Tongue (tissue), 3 donors: ENCODE measurements at places on chromosomes 4 and X. TPM values are rescaled to one million over a fixed set of nuclear protein-coding genes. Genes with fewer than 3 reads are reported as not detected.

The PRR32 gene
- 56.3 TPM for total RNA-seq

The F8A2 gene
- total RNA-seq = not detected

DNA sequence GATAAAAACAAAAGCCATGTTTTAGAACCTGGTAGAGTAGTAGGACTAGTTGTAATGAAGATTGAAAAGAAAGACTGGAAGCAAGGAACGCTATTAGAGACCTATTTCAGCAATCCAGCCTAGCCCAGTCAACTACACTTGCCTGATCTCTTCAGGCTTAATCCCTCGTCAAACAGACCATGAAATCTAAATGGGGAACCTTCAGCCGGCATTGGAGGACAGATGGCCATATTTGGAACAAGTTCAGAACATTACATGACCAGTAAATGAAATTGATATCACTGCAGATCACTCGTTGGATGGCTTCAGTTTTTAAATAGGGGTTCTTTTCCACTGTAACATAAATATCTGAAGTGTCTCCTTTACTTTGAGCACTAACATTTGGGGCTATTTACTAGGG is 84.8 kb upstream of the WDR44 start:
- DNase-seq = peak; percentile 89

DNA sequence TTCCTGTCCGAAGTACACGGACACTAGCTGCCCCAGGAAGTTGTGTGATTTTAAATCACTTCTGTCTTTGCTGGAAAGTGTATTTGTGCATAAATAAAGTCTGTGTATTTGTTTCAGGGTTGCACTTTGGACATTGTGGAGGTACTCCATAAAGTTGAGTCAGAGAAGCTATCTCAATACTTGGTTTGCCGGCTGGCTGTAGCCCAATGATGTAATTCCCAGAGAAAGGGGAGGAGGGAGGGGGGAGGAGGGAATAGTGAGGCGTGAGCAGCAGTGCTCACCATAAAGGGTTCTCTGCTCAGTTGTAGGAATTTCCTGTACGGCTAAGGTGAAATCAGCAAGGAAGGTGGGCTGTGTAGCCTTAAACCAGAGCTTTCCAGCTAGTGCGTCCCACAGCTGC is 7.5 kb downstream of the APEX2 start:
- DNase-seq = no peak

The TMPRSS11B gene
- total RNA-seq = 84.9 TPM

DNA sequence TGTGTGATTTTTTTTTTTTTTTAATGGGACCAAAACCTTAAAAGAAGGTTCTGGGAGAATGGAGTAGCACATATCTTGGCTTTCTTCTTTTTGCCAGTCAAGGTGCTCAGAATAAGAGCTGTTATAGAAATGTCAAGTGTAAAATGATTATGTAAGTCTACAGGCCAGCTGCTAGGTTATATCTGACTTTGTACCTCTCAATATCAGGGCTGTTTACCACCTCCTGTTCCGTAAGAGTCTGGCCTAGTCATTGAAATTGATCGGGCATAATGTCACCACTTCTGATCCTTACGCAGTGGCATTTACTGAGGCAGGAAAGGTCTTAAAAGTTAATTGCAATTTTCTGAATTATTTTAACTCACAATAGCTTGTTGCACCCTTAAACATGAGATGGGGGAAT is 41.1 kb downstream of the LIMCH1 start:
- DNase-seq = no peak

DNA sequence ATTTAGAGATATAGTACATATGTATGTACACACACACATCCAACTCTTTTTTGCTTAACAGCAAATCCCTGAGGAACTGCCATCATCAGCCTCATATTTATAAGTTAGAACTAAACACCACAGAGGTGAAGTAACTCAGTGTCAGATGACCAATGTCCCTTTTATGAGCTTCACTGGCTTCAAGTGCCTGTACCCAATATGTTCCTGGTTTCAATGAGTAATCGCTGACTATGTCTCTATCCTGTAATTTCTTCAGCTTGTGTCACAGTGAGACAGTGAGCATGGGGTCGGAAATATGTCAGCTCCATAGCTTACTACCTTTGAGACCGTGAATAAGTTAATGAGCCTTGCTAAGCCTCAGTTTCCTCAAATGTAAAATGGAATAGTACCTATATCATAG is 136.2 kb upstream of the RASGEF1B start:
- DNase-seq = no peak

GRCh38 chrX:130330146-130330545 is 9.6 kb upstream of the SLC25A14 start:
- DNase-seq = no peak
